ENCODE measurements at places on chromosomes 2 and 18. TPM values are rescaled to one million over a fixed set of nuclear protein-coding genes. Genes with fewer than 3 reads are reported as not detected.

- H3K27ac ChIP-seq, result no peak overlapping the region
- H3K4me3 ChIP-seq, result no peak overlapping the region
- no peak for DNase-seq
- no peaks in the 10 kb centered on the region for H3K27me3 ChIP-seq
These were observed 25.2 kb upstream of the CYTIP start for GRCh38 chr2:157468931-157469708.

RAB17 gene
- not detected for total RNA-seq

DNA sequence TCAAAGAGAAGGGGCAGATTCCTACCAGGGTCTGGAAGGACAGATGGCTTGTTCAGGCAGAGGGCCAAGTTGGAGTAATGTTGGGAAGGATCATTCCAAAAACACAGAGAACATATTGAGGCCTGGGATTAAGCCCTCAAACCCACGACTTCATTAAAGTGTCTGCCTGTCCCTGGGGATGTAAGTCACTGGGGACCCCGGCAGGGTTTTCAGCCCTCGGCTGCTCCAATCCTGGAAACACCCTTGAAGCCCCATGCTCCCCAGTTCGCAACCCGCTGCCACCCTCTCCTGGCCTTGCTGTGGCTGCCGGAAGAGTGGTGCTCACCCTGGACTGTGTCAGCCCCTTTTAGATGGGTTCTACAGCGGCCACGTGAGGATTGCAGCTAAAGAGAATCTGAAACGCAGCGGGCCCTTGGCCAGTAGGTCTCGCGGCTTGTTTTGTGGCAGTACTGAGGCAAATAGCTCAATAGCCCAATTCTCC lies 79.9 kb downstream of the EPAS1 start:
- H3K36me3 ChIP-seq, result no peaks in the 10 kb centered on the region
- H3K27me3 ChIP-seq, result no peaks in the 10 kb centered on the region
- no peak overlapping the region for H3K27ac ChIP-seq

DNA sequence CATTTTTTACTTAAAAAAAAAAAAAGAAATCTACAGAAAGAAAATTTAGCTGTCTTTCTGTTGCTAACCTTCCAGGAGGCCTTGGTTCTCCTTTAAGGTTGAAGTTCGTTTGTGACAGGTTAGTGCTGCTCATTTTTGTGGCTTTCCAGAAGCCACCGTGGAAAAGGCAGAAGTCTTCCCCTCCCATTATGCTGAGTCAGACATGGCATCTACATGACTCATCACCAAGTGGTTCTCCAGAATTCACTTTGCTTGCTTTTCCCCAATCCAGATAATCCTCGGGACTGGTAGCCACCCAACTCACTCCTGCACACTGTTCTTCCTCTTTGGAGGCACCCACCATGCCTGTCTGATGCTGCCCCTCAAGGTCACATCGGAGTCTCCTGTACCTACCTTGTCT lies 228.7 kb downstream of the PIK3C3 start:
- no peaks in the 10 kb centered on the region for H3K27me3 ChIP-seq
- H3K4me1 ChIP-seq, result no peaks in the 10 kb centered on the region
- no peak overlapping the region for H3K4me3 ChIP-seq
- H3K27ac ChIP-seq, result no peak overlapping the region

GRCh38 chr2:208134928-208135586 lies 5.4 kb upstream of the CRYGC start:
- H3K4me1 ChIP-seq, result peaks cover 9% of the 10 kb centered on the region
- no peak overlapping the region for H3K27ac ChIP-seq
- H3K27me3 ChIP-seq, result no peaks in the 10 kb centered on the region

FAM228A gene
- not detected for total RNA-seq

DNA sequence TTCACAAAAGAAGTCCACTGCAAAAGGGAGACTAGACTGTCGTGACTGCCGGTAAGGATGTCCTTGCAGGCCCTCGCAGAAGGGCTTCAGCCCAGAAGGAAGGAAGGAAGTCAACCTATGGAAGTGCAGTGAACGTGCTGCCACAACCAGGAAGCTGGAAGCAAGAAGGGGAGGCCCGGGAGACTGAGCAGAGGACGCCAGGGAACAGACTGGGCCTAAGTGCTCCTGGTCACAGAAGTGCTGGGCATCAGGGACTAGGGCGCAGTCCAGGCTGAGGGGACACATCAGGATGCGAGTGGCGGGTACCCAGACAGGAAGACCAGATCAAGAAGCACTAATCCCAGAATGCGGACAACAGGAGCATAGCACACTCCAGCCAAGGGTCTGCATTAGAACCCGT lies 78.8 kb downstream of the PIEZO2 start:
- no peaks in the 10 kb centered on the region for H3K4me1 ChIP-seq
- H3K4me3 ChIP-seq, result no peak overlapping the region
- no peak for DNase-seq
- H3K27me3 ChIP-seq, result no peaks in the 10 kb centered on the region

DNA sequence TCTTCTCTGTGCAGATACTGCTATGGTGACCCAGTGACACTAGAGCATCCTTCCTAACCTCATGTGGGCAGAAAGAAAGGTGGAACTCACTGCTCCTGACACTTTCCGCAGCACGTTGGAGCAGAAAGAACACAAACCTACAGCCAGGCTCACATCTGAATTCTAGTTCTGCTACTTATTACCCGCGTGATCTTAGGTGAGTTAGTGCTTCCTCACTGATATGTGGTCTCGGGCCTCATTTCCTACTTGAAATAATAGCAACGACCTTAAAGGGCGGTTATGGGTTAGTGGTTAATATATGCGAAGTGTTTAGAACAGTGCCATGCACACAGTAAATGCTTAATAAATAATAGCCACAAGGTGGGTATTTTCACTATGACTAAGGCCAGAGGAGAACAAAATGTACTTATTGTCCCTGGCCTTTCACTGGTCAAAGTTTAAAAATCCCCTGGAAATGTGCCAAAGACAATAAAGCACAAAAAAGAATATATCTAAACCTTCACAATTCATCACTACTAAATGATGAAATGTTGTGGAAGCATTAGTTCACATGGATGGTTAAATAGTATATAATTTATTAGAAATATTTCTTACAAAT lies 66.6 kb downstream of the MYOM1 start:
- no peak overlapping the region for H3K27ac ChIP-seq
- no peaks in the 10 kb centered on the region for H3K27me3 ChIP-seq
- no peaks in the 10 kb centered on the region for H3K36me3 ChIP-seq
- no peaks in the 10 kb centered on the region for H3K4me1 ChIP-seq
- H3K4me3 ChIP-seq, result no peak overlapping the region

GRCh38 chr2:28293416-28293815 lies 99.2 kb upstream of the FOSL2 start:
- H3K36me3 ChIP-seq, result no peaks in the 10 kb centered on the region
- H3K27me3 ChIP-seq, result no peaks in the 10 kb centered on the region
- peak; percentile 10 for DNase-seq
- no peaks in the 10 kb centered on the region for H3K4me1 ChIP-seq
- H3K4me3 ChIP-seq, result no peak overlapping the region

DNA sequence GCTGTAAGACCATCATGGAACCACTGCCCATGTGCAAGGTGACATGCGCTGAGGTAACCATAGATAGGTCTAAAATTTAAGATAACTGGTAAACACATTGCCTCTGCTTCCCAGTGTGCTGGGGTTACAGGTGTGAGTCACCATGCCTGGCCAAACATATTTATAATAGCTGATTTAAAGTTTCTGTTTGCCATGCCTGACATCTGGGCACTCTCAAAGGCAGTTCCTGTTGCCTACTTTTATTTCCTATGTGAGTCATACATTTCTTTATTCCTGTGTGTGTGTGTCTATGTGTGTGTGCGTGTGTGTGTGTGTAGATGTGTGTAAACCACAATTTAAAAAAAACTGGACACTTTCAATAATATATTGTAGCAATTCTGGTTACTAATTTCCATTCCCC lies 415.2 kb upstream of the NETO1 start:
- no peak for DNase-seq
- no peak overlapping the region for H3K27ac ChIP-seq

- no peak for DNase-seq
- no peak overlapping the region for H3K27ac ChIP-seq
- H3K4me3 ChIP-seq, result no peak overlapping the region
- H3K36me3 ChIP-seq, result no peaks in the 10 kb centered on the region
These were observed 8.8 kb downstream of the PDCD1 start for GRCh38 chr2:241849616-241850543.

- no peak for DNase-seq
- no peaks in the 10 kb centered on the region for H3K27me3 ChIP-seq
- H3K36me3 ChIP-seq, result no peaks in the 10 kb centered on the region
- H3K4me1 ChIP-seq, result peaks cover 20% of the 10 kb centered on the region
- peak overlapping the region; percentile 23 for H3K4me3 ChIP-seq
These were observed 45.9 kb upstream of the ITGA6 start for GRCh38 chr2:172381275-172382027.

DNA sequence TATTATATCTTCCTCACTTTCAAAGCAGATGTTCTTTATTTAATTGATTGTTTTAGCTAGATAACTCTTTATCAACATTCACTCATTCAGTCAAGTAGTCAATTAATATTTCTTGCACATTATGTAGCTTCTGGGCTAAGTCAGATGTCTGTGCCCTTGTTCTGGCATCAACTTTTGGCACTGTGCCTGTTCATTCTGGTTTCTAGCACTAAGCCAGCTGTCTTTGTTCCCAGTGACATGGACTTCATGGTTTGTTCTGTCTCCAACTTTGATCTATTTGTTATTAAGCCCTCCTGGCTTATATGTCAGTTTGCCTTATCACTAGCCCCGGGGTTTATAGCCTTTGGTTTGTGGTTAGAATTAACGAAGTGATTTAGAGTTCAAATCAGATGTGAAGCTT lies 247.9 kb upstream of the SYT4 start:
- H3K27me3 ChIP-seq, result no peaks in the 10 kb centered on the region
- DNase-seq, result no peak
- H3K36me3 ChIP-seq, result no peaks in the 10 kb centered on the region
- H3K4me1 ChIP-seq, result no peaks in the 10 kb centered on the region

- no peaks in the 10 kb centered on the region for H3K36me3 ChIP-seq
- peaks cover 13% of the 10 kb centered on the region for H3K4me1 ChIP-seq
- no peak overlapping the region for H3K4me3 ChIP-seq
- no peak overlapping the region for H3K27ac ChIP-seq
- no peaks in the 10 kb centered on the region for H3K27me3 ChIP-seq
These were observed 142.8 kb upstream of the ALPP start for GRCh38 chr2:232235716-232236115.

SPATA3 gene
- total RNA-seq, result not detected

SULT1C3 gene
- total RNA-seq, result not detected

MGAT4A gene
- total RNA-seq, result 8.0 TPM

DNA sequence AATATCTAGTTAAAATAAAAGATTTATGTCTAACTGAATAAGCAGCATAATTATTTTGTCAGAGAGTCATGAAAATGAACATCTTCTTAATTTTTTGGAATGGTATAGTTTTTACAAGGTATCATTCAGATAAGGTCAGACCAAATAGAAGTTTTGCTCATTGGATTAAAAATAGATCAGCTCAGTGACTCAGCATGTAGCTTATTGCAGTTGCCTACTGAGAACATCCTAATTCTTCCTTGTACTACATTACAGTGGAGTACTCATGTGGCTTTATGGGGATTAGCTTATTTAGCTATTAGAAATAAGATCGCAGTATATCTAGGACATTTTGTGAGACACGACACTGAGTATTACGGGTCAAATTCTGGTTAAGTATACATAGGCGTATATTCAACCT lies 38.2 kb upstream of the PPM1B start:
- H3K4me3 ChIP-seq, result no peak overlapping the region
- H3K27me3 ChIP-seq, result no peaks in the 10 kb centered on the region
- DNase-seq, result no peak

- no peaks in the 10 kb centered on the region for H3K27me3 ChIP-seq
- H3K27ac ChIP-seq, result no peak overlapping the region
- no peaks in the 10 kb centered on the region for H3K36me3 ChIP-seq
- DNase-seq, result no peak
- peaks cover 11% of the 10 kb centered on the region for H3K4me1 ChIP-seq
These were observed 41.7 kb downstream of the PLEKHM3 start for GRCh38 chr2:207983641-207984042.

ALPI gene
- not detected for total RNA-seq

COBLL1 gene
- total RNA-seq, result 4.3 TPM

- H3K36me3 ChIP-seq, result no peaks in the 10 kb centered on the region
- peak; percentile 63 for DNase-seq
These were observed 100.7 kb upstream of the STK39 start for GRCh38 chr2:168348076-168348475.

CPSF3 gene
- 199 TPM for total RNA-seq

DNA sequence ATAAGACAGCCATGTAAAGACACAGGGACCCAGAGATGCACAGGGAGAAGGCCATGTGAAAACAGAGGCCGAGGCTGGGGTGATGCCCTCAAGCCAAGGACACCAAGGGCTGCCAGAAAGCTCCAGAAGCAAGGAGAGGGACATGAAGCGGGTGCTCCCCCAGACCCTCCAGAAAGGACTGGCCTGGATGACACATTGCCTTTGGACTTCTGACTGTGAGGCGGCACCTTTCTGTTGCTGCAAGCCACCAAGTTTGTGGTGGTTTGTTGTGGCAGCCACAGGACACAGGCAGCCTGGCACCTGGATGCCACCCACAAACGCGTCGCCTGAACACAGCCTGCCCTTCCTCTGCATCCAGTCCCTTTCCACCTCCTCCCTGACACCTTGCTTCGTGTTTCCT lies 67.1 kb downstream of the RHOB start:
- no peak for DNase-seq
- H3K27ac ChIP-seq, result no peak overlapping the region
- H3K4me3 ChIP-seq, result no peak overlapping the region
- peaks cover 19% of the 10 kb centered on the region for H3K4me1 ChIP-seq
- no peaks in the 10 kb centered on the region for H3K36me3 ChIP-seq

- H3K36me3 ChIP-seq, result no peaks in the 10 kb centered on the region
- H3K27me3 ChIP-seq, result no peaks in the 10 kb centered on the region
- H3K4me3 ChIP-seq, result no peak overlapping the region
- H3K4me1 ChIP-seq, result no peaks in the 10 kb centered on the region
- H3K27ac ChIP-seq, result no peak overlapping the region
These were observed 32.5 kb upstream of the CD28 start for GRCh38 chr2:203673933-203674332.

SIX2 gene
- total RNA-seq, result 0.12 TPM

DNA sequence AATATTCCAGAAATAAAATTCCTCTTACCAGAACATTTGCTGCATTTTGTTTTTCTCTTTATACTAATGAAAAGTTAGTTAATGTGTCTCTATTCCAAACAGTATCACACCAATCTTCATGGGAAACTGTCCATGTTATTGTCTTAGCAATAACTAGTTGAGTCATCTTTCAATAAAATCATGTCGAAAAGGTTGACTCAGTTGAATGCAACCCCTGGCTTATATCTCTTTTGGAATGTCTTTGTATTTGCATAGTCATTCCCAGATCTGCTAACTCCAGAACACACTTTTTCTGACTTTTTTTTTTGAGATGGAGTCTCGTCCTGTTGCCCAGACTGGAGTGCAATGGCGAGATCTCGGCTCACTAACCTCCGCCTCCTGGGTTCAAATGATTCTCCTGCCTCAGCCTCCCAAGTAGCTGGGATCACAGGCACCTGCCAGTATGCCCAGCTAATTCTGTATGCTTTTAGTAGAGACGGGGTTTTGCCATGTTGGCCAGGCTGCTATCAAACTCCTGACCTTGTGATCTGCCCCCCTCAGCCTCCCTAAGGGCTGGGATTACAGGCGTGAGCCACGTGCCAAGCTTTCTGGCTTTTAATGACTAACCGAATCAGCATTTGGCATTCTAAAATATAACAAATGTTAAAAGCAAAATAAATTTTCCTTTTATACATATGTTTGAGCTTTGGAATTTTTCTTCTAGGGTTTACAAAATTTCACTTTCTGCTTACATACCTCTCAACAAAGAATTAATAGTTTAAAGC lies 133.2 kb upstream of the GULP1 start:
- H3K4me3 ChIP-seq, result no peak overlapping the region
- H3K4me1 ChIP-seq, result no peaks in the 10 kb centered on the region
- H3K27me3 ChIP-seq, result no peaks in the 10 kb centered on the region
- no peaks in the 10 kb centered on the region for H3K36me3 ChIP-seq

FBXO36 gene
- 13.1 TPM for total RNA-seq

GRCh38 chr2:71678874-71679273 lies 225.5 kb downstream of the DYSF start:
- no peaks in the 10 kb centered on the region for H3K27me3 ChIP-seq
- H3K27ac ChIP-seq, result no peak overlapping the region
- H3K4me1 ChIP-seq, result no peaks in the 10 kb centered on the region
- no peak for DNase-seq

All from neural progenitor cell (in vitro differentiated cells).